ENCODE measurements at places on chromosomes 6 and 20.

GRCh38 chr6:111357705-111358104, 125.3 kb downstream of the REV3L start:
- DNase-seq, result peak; percentile 40

DNA sequence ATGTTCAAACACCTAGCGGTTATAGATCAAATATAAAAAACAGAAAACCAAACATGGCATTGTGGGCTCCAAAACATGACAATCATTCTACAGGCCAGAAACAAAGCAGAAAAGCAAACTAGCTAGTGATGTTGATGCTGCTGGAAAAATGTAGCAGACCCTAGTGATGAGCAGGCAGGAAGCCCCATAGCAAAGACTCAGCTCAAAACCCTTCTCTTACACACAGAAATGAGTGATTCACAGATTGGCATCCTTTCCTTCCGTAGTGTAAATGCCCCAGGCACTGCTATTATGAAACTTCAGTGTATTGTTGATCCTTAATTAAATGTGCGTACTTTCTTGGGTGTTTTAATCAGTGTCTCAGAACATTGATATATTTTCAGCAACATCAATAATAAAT, 425.1 kb downstream of the UTRN start:
- DNase-seq, result peak; percentile 89

- peak; percentile 68 for DNase-seq
Observed at GRCh38 chr6:44257025-44257752, at the start of gene SLC35B2. Gene SLC35B2, minus strand, starts transcription at chr6:44257528. Its CDS starts 118 bp downstream, at chr6:44257410.

- peak; percentile 22 for DNase-seq
Observed at GRCh38 chr6:157946865-157947532, 34.7 kb upstream of the SYNJ2 start.

GRCh38 chr6:112058243-112059032, 4.5 kb downstream of the CCN6 start:
- DNase-seq, result no peak

GRCh38 chr6:168060521-168060931, 18.5 kb downstream of the FRMD1 start:
- DNase-seq, result peak; percentile 65

- DNase-seq, result no peak
Observed at GRCh38 chr6:132107896-132108295, 156.7 kb upstream of the CCN2 start.

DNA sequence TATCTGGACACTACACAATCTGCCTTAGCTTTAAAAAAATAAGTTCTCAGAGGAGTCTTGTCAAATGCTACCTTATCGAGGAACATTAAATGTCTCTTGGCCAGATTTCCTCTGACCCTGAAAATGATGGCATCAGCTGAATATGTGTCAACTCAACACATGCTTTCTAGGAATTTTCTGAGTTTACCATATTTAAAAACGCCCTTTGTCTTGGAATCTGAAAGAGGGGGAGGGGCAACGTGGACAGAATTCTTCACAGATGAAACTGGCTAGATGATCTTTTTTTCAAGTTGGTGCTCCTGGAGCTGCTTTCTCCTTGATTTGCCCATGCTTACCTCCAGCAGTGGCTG, 5.1 kb downstream of the SOX4 start:
- DNase-seq, result no peak

- DNase-seq, result no peak
Observed at GRCh38 chr6:157558049-157558448, 177.1 kb downstream of the ZDHHC14 start.

DNA sequence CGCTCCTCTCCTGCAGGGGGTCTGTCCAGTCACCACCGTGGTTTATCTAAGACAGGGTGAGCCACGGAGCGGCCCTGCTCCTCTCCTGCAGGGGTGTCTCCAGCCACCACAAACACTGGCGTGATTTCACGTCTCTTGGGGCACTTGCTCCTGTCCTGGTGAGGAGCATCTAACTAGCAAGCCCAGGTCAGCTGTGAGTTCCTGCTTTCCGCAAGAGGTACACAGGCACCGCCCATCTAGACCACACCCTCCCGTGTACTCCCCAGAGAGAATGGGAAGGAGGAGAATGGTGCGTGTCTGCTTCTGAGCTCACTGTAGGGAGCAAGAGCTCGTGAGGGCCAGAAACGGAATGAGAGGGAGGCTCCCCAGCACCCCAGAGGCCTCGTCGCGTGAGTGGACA, 40.7 kb downstream of the DACT2 start:
- no peak for DNase-seq

- DNase-seq, result peak; percentile 57
Observed at GRCh38 chr6:157184202-157185015, 138.9 kb downstream of the TMEM242 start.

DNA sequence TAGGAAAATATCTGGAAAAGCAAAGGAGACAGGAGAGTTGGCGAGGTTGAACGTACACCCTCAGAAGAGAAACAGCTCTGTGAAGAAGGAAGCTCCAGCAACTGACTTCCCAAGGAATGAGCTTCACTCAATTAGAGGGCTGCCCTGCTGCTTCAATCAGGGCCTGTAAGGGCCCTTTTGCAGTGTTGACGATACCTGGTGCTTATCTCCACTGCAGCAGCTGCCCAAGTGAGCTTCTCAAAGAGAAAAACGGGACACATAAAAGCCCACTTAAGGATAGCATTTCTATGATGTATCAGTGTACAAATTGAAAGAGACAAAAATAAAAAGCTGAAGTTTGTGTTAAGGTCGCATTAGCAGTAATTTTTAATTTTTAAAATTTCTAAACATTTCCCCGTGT, 16.4 kb downstream of the SEC63 start:
- DNase-seq, result no peak

DNA sequence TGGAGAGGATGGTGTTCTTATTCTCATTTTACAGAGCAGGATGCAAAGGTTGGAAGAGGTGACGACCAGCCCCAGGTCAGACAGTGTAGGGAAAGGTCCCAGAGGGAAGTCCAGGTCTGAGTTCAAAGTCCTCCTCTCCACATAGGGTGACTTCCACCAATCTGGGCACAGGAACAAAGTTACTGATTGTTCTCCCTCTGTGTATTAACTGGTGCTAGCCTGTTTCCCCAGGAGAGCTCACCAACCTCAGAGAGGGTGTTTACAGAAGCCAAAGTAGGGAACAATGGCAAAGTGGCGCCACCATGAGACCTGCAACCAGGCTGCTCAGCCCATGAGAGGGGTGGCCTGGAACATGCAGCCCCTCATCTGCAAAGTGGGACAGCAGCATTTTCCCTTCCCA, 16.8 kb upstream of the SIRPB1 start:
- no peak for DNase-seq

- DNase-seq, result no peak
Observed at GRCh38 chr6:87762116-87762515, 60.1 kb upstream of the AKIRIN2 start.

DNA sequence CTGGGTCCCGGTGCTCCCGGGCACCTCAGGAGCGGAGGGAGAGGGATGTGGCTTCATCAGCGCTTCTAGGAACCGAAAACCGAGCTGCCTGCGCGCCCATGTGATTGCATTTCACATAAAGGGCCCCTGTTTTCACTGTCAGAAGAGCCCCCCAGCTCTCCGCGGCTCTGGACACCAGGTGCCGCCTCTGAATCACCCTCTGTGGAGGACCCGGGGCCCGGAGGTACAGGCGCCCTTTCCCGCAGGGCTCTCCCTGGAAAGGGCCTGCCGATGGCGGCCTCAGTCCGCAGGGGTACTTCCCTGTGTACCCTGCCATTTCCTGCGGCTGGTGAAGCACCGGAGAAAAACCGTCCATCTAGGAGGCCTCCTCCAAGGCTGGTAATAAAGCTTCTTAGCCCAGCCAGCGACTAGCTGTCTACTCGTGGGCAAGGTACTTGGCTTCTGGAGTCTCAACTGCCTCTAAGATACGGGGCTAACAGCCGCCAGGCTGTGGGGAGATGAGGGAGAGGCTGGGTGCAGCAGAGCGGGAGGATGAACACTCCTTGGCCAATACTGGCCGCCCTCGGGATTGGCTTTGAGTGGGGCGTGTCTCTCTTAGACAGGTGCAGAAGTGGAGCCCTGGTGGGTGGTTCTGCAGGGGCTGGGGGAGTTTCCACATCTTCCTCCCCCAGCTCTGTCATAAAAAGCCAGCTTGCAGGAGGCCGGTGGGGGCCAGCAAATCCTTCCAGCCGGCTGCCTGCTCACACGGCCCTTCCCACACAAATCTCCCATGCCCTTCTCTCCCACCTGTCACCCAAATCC, 1.6 kb downstream of the PPP1R16B start:
- DNase-seq, result no peak

- no peak for DNase-seq
Observed at GRCh38 chr6:163176097-163176496, 238.4 kb upstream of the QKI start.

DNA sequence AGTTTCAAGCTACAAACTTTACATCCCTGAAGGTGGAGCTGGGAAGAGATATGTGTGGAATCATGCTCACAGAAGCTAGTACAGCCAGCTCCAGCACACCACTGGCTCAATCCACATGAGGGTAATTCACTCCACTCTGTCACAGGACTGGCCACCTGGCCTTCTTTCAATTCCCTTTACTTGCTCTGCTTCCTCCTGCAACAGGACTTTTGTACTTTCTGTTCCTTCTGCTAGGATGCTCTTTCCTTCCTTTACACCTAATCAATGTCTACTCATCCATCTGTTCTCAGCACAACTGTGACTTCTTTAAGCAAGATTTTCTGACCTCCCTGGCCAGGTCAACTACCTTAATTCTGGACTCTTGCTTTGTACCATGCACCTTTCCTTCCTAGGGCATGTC, 39.4 kb upstream of the MYB start:
- no peak for DNase-seq

- DNase-seq, result no peak
Observed at GRCh38 chr6:63180367-63180766, 30.9 kb upstream of the FKBP1C start.

- DNase-seq, result no peak
Observed at GRCh38 chr6:138562691-138563090, 63.4 kb upstream of the NHSL1 start.

DNA sequence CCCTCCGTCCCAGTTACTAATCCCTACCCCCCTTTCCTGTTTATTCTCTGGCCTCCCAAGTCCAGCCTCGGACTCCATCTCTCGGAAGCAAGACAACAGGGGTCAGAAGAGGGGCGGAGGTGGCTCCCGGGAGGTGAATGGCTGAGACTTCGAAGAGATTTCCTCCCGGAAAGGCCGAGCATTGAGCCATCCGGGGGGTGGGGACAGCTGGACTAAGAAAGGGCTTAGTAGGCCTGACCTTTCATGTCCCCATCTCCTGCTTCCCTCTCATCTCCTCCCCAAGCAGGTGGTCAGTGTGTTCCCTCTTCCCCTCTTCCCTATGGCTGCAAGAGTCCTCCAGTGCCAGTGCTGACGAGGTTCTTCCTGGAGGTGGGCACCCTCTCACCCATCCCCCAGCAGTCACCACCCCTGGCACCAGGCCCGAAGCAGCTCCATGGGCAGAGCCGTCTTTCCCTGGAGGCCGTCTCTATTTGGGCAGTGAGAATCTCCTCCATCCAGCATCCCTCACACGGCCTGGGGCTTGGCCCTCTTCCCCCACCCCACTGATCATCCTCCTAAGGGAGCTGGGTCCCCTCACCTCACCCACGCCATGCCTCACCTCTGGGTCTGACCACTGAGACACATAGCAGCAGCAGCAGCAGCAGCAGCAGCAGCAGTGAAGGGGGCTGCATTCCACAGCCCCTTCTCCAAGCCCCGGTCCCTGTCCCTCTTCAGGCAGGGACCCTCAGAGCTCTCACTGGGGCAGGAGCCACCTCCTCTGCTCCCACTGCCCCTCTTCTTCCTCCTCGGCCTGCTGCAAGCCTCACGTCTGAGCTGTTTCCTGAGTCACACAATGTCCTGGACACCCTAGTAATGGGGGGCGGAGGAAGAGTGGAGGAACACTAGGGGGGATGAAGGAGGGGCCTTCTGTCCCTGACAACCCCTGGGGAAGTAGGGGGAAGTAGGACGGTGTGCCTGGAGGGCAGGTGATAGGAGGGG, at the start of gene NOTCH4:
Gene NOTCH4, minus strand, starts transcription at position 810 of the 978 bp plus-strand sequence. Its CDS starts 139 bp downstream, at position 671.
- no peak for DNase-seq
